Effector CD8-positive, alpha-beta T cell (primary cell): ENCODE measurements at places on chromosomes 7 and 10.

DNA sequence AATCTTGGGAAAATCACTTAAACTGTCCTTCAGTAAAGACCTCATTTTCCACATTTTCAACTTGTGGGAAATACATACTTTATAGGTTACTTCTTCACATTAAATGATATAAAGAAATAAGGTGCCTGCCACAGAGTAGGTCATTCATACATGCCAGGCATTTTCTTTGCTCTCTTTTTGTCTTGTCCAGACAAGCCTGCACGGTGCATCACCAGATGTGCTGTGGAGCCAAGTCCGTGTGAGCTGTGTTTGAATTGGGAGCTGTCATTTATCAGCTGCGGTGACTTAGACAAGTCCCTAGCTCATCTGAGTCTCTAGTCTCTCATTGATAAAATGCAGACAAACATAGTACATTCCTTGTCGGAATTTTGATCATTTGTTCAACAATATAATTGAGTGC lies 432.9 kb downstream of the SORCS3 start:
- DNase-seq: no peak

GRCh38 chr10:23478570-23478969 lies 39.7 kb downstream of the OTUD1 start:
- no peak for DNase-seq

DNA sequence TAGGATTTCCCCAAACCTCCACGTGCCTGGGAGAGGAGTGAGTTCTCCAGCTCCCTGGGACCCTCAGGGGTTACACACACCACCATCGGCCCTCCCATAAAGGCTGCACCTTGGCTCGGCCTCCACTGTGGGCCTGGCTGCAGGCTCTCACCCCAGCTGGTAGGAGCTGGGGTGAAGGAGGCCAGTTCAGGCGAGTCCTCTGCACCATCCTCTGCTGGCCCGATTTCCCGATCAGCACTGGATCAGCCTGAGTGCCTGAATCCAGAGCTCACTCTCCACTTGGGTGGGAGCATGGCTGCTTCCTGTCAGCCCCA lies 115.1 kb upstream of the RET start:
- no peak for DNase-seq

DNA sequence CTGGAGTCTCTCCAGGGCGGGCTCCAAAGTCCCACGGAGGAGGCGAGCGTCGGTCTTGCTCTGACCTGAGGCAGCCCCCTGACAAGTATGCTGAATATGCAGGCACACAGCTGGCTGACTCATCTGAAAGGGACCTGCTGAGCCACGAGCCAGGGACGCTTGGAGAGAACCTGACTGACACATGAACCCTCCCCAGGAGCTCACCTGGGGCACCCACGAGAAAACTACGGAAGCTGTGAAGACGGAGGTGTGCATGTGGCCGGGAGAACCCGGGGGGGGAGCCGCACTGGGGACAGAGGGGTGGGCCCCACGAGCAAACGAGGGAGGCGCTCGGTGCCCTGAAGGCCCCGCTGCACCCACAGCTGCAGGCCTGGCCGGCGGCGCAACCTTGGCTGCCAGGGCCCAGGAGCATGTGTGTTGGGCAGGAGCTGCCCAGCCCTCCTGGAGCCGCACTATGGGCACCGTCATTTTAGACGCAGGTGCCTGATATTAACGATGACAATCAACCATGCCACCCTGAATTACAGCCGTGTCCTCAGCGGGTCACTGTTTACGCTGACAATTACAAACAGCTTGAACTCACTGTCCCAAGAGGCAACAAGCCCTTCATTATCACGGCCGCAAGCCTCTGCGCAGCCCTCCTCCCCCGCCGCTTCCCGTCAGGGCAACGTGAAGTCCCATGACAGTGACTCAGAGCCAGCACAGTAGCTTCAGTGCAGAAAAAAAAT lies 64.7 kb downstream of the DIP2C start:
- no peak for DNase-seq

GRCh38 chr7:23373151-23374004 lies 74.2 kb downstream of the MALSU1 start:
- DNase-seq: peak; percentile 6

DNA sequence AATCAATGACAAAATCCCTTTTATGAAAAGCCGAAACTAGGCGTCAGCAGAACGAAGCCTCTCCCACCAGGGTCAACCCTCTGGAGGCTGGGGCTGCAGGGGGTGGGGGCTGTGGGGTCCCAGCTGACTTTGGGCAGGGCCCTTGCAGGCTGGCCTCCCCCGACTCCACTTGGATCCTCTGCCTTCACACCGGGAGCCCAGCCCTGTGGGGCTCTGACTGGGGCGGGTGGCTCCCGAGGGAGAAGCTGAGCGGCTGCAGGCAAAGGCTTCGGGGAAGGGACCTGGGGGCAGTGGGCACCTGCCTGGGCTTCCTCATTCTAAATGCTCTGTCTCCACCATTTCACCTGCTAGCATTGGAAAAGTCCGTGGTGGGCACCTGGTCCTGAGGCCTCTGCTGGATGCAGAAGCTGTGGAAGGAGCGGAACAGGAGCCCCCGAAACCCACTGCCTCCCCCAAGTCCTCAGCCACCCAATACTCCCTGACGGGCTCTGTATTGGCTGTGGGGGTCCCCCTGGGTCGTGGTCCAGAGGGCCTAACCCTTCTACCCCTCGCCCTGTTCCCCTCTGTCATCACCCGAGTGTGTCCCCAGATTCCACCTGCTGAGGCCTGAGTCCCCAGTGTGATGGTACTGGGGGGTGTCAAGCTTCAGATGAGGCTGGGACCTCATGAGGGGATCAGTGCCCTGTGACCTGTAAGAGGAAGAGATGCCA lies 108.6 kb downstream of the DNAJB6 start:
- no peak for DNase-seq

DNA sequence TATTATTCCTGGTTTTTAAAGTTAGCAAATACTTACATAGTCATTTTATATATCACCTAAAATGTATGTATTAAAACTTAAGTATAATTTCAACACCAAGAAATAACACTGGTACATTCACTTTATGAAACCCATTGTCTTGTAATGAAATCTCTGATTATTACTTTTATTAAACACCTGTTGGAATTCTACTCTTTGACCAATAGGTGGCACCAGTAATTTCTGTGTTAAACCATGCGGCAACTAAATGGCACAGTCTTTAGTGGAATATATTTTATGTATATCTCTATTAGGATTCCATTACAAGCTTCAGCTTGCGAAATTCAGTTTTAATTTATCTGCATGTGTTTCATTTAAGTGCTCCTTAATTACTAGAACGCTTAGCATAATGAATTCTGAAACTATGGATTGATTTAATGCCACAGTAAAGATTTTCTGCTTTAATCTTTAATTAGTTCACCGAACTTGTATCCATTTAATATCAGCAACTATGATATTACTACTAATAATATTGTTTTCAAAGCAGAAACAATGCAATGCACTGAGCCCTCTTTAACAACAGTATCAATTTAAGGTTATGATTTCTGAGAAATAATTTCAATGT lies 181.3 kb downstream of the MAGI2 start:
- DNase-seq: no peak

DNA sequence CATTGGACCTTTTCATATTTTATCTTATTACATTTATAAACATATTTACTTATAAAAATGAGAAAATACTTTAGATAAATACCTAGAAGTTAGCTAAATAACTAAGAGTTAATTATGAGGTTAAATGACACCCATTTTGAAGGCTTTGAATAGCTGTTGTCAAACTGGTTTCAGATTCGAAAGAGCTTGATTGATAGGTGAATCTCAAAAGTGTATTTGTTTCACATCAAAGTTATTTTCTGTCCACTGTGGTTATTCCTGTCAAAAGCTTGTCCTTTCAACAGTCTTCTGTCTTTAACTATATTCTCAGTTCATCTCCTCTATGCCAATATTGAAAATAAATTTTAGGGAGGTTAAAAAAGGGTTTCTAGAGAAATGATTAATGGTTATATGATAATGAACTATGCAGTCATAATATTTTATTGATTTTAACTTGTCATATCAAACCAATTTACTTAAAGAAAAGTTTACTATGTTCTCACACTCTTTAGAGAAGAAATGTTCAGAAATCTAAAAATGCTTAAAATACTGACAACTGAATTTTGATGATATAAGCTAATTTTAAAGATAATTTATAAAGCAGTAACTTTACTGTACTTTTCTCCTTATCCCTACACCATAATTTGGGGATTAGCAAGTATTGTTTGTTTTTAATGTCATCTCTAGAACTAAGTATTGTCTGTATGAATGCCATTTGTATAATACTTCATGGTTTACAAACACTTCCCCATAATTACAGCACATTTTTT lies 72.0 kb upstream of the FOXP2 start:
- no peak for DNase-seq

GRCh38 chr10:113788604-113789083 lies 37.2 kb downstream of the PLEKHS1 start:
- no peak for DNase-seq

GRCh38 chr10:17028798-17029197 lies 100.8 kb downstream of the CUBN start:
- DNase-seq: no peak

GRCh38 chr10:93752761-93753160 lies 5.0 kb upstream of the LGI1 start:
- DNase-seq: no peak

DNA sequence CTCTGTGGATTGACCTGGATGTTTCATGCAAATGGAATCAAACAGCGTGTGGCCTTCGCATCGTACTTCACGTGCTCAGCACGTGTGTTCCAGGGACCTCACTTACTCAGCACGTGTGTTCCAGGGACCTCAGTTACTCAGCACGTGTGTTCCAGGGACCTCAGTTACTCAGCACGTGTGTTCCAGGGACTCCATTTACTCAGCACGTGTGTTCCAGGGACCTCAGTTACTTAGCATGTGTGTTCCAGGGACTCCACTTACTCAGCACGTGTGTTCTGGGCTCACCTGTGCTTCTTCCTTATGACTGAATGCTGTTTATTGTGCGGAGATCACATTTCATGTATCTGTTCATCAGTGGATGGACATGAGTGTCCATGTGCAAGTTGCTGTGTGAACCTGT lies 22.0 kb downstream of the INPP5A start:
- no peak for DNase-seq

GRCh38 chr7:80841423-80841955 lies 77.4 kb downstream of the SEMA3C start:
- no peak for DNase-seq

- DNase-seq: no peak
These were observed 78.1 kb upstream of the VWDE start for GRCh38 chr7:12481722-12482121.

DNA sequence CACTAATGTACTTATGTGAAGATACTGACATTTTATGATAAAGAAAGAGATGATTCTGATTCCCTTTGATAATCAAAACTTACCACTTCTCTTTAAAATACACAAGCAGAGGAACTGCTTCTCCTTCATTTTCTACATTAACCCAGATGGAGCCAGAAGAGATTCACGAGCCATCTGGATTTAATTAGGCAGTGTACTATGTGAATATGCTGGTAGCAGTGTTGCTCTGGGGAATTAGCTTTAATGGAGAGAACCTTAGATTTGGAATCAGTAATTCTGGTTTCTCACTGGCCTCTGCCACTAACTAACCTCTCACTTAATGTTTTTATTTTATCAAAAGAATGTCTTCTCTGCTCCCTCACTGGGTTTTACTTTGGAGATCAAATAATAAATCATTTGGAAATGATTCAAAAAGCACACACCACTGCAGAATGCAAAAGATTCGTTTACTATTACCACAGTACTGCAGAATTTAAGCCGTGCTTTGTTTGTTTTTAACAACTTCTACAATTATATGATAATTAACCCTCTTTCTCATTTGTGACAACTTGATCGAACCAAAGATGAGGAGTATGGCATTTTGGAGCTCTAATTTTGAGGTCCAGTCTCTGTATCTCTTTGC lies 77.5 kb upstream of the PHYHIPL start:
- DNase-seq: no peak

GRCh38 chr10:17693009-17693408 lies 49.1 kb downstream of the STAM start:
- no peak for DNase-seq

DNA sequence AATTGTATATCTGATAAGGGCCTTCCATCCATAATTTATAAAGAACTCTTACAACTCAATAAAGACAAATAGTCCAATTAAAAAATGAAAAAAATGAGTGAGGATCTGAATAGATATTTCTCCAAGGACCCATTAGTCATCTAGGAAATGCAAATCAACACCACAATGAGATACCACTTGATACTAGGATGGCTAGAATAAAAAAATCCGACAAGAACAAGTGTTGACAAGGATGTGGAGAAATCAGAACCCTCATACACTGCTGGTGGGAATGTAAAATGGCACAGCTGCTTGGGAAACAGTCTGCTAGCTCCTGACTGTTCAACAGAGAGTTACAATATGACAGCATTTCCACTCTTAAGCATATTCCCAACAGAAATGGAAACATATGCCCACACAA lies 24.6 kb downstream of the ALOX5 start:
- DNase-seq: no peak

DNA sequence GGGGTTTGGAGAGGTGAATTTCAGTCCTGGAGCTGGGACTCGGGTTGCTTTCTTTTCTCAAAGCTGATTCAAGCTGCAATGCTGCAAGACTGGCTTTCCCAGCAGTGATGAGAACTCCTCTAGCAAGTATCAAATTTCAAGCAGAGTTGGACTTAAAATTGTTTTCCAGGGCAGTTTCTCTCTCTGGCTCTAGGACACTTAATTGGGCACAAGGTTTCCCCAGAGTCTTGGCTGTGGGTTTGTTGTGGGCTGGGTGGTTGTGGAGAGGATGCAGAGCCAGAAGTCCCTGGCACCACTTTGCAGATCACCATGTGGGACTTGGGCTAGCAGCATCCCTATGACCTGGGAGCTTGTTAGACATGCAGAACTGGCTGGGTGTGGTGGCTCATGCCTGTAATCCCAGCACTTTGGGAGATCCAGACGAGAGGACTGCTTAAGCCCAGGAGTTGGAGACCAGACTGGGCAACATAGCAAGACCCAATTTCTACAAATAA lies 16.8 kb downstream of the AKR1B15 start:
- no peak for DNase-seq

- DNase-seq: peak; percentile 20
These were observed 174.4 kb downstream of the ST7 start for GRCh38 chr7:117127585-117128168.

DNA sequence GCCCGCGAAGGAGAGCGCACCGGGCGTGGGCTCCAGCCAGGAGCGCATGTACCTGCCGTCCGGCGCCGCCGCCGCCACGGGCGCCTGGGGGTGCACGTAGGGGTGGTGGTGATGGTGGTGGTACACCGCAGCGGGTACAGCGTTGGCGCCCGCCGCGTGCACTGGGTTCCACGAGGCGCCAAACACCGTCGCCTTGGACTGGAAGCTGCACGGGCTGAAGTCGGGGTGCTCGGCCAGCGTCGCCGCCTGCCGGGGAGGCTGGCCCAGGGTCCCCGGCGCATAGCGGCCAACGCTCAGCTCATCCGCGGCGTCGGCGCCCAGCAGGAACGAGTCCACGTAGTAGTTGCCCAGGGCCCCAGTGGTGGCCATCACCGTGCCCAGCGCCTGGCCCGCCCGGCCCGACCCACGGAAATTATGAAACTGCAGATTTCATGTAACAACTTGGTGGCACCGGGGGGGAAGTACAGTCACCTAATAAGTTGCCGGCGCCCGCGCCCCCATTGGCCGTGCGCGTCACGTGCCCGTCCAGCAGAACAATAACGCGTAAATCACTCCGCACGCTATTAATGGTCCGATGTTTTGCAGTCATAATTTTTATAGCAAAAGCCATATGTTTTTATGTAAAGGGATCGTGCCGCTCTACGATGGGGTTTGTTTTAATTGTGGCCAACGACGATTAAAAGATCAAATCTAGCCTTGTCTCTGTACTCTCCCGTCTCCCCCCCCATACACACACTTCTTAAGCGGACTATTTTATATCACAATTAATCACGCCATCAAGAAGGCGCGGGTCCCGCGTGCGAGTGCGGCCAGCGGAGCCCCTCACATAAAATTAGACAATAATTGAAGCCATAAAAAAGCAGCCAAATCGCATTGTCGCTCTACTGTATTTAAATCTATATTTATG lies at the start of gene HOXA9:
HOXA9 (minus strand) TSS at position 449 of the 907 bp plus-strand sequence; CDS start at position 369, 80 bp downstream.
- no peak for DNase-seq
